ENCODE measurements at places on chromosomes 4 and X.

DNA sequence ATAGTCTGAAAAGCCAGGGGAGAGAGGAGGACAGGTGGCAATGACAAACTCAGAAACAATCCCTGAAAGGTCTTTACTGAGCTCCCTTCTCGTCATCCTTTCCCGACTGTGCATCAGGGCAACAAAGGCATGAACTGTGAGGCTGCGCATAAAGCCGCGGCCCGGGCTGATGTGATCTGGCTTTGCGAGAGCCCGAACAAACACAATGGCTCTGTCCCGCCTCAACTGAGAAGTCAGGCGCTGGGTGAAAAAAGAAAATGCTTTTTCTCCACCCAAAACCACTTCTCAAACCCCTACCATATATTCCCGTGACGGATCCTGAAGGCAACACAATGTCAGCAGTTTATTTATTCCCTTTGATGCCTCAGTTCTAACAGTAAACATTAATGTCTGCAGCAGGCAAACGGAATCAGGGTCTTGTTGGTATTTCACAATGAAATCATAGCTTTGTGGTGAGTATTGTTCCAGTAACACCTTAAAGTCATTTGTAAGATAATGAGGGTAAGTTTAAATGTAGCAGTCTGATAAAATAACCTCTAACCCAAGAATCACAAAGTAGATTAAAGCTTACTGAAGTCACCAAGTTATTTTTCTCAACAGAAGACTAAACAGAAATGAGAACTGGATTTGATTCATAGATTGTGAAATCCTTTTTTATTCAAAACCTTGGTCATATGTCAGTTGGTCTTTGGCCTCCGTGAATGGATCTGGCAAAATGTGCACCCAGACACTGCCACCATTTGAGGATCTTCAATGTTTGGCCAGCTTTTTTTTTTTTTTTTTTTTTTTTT is 67.4 kb downstream of the APBB2 start:
- no peak for DNase-seq

GRCh38 chr4:16722416-16722815 is 176.0 kb downstream of the LDB2 start:
- DNase-seq: no peak

- DNase-seq: no peak
Measured at GRCh38 chr4:77202491-77202890, 45.5 kb downstream of the CCNG2 start.

- no peak for DNase-seq
Measured at GRCh38 chrX:101208152-101208905, 11.3 kb upstream of the DRP2 start.

DNA sequence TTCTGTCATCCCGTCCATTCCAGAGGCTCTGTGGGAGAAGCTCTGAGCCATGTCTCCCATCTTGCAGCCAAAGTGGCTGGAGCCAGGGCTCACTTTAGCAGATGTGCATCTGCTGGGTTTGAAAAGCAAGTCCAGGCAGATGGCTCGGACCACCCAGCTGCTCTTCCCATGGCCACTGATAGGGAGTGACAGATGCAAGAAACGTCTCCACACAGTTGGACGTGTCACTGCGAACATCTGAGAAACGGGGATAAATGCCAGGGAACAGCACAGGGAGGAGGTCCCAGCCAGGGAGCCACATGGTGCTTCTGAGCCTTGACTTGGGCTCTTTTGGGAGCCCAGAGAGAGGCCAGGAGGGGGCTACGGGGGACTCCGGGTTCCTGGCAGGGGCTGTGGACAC is 242.3 kb downstream of the AFAP1 start:
- no peak for DNase-seq

DNA sequence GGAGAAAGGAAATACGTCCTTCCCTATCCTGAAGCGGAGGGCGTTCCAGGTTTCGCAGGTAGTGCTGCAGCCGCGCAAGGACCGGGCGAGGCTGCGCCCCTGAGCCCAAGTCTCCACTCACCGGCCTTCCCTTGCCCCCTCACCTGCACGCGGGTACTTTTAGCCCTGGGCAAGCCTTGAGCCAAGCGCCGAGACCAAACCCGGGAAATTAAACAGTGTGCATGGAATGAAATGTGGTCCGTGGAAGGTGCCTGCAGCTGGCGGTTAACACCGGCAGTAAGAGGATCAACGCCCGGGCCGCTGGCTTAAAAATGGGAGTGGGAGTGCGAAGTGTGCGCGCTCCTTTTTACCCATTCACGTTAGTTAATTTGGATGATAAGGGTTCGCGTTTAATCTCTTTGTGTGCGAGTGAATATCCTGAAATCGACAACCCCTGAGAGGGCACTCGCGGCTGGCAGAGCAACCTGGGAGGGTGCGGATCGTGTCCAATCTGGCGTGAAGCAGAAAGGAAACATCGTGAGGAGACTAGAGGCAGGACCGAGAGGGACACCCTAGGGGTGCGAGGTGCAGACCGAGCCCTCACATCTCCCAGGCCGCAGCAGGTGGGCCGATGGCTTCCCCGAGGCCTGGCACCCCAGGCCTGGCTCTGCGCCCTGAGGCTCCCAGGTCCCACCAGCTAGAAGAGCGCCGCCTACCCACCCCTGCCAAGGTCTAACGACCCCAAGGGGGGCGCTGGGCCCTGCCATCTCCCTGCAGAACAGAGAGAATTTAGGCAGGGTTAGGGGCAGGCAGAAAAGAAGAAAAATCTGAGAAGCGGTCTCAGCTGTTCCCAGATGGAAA is 2.0 kb upstream of the HELT start:
- DNase-seq: no peak

GRCh38 chr4:90715242-90715641 is 588.0 kb downstream of the CCSER1 start:
- DNase-seq: no peak

GRCh38 chr4:154033921-154034320 is 245.0 kb upstream of the SFRP2 start:
- no peak for DNase-seq

DNA sequence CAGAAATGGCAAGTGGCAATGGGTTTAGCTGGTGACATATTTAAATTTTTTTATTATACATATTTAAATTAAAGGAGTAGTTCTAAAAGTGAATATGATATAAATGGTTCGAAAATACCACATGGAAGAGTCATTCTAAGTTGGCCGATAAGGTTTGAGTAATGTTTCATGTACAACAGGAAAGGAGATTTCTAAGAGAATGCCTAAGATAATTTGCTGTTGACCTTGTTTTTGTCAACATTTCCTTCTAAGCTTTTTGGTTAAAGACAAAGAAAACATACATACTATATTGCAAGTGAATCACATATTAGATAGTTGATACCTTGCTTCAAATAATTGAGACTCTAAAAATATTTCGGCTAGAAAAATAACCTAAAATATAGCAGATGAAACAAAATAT is 526.6 kb upstream of the SLIT2 start:
- no peak for DNase-seq

DNA sequence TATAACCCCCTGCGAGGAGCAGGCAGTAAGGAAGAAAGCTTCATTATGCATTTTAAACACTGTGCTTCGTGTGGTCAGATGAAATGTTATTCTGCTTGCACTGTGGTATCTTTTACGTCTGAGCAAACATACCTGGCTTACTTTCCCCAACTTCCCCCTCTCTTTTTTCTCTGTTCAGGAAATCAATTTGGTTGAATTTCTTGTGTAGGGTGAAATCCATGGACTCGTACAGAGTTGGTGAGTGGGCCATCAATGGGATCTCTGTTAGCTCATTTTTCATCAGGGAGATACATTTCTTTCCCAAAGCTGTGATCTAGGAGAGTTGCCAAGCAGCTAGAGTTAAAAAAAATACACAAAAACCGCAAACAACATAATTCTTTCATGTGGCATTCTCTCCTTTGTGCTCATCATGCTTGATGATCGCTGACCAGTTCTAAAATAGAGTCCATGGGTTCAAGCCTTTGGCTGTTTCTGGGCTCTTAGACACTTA is 98.5 kb downstream of the FRAS1 start:
- no peak for DNase-seq

- no peak for DNase-seq
Measured at GRCh38 chrX:57678686-57679428, 1.2 kb downstream of the NLRP2B start.

DNA sequence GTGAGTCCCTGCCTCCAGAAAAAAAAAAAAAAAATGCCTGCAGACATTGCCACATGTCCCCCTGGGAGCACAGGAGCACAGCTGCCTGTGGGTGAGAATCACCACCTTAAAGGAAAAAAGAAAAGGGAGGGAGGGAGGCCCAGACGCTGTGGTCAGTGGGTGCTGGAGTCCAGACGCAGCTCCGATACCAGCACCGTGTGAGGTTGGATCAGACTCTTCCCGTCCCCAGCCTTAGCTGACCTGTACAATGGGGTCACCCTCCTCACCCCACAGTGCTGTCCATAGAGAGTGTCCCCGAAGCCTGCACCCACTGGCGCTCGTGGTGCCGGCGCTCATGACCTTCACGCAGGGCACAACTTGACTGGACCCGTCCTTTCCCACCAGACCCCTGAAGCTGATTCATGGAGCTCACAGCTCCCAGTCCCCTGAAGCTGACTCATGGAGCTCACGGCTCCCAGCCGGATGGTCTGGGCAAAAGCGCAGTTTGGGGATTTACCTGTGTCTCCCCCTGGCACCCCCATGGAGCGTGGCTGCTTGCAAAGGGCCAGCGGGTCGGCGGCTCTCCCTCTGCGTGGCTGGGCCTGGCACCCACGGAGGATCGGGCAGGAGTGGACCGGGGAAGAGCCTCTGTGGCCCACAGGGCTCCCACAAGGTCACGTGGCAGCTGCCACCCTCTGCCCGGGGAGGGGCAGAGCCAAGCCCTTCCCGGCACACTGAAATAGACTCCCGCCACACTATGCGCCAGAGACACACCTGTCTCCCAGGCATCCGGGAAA is 31.4 kb downstream of the ABLIM2 start:
- no peak for DNase-seq

- DNase-seq: peak; percentile 91
Measured at GRCh38 chrX:47619486-47620302, at the start of gene SYN1. Gene SYN1 (minus strand): TSS chrX:47619857. CDS start chrX:47619728, 129 bp downstream.

DNA sequence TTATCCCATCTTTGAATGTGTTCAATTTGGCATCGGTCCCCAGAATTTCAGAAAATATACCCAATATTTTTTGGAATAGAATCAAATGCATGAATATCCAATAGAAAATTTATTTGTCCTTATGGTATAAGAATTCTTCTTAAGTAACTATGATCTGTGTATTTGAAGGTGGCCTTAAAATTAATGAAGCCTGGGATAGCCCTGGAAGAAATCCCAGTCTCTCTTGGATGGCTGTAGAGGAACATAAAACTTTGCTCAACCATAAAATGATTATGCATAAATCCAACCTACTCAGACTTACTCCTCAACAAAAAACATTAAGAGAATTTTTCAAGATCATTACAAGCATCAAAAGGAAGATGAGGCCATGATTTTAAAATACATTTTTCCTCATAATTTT is 269.4 kb upstream of the SMIM31 start:
- DNase-seq: no peak

DNA sequence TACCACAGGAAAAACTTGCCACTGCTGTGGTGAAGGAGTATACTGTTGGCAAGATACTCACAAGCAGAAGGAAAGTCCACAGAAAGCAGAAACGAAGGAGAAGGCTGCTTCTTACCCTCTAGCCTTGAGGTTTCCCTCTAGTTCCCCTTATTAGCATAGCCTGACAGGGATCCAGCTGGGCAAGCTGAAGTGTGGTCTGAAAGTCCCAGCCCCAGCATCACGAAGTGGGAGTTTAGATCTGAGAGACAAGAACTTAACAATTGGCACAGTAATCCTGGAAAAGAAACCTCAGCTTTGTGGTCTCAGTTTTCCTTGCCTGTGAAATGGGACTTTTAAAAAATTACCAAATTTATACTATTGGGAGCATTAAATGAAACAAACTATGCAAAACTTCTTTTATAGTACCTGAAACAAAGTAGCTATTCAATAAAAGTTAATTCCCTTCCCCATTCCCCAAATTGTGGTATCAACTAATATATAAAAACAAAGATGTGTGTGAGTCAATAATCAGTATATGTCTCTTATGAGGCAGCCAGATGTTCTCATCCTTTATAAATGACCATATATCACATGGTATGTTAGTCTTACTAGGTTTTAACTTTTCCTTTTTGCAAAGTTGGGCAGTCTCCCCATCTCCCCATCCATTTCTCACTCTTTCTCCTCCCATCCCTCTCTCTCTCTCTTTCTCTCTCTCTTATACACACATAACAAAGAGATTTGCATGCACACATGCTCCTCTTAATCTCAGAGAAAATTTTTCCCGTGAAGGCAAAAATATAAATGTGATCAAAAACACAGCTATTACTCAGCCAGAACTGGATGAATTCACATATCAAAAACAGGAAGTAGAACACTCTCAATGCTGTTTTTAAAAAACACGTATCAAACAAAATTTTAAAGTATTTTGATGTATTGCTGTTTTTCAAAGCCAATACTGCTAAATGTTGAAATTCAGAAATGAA is 57.8 kb downstream of the SCFD2 start:
- DNase-seq: no peak

- no peak for DNase-seq
Measured at GRCh38 chr4:16155528-16156169, 70.6 kb downstream of the TAPT1 start.

DNA sequence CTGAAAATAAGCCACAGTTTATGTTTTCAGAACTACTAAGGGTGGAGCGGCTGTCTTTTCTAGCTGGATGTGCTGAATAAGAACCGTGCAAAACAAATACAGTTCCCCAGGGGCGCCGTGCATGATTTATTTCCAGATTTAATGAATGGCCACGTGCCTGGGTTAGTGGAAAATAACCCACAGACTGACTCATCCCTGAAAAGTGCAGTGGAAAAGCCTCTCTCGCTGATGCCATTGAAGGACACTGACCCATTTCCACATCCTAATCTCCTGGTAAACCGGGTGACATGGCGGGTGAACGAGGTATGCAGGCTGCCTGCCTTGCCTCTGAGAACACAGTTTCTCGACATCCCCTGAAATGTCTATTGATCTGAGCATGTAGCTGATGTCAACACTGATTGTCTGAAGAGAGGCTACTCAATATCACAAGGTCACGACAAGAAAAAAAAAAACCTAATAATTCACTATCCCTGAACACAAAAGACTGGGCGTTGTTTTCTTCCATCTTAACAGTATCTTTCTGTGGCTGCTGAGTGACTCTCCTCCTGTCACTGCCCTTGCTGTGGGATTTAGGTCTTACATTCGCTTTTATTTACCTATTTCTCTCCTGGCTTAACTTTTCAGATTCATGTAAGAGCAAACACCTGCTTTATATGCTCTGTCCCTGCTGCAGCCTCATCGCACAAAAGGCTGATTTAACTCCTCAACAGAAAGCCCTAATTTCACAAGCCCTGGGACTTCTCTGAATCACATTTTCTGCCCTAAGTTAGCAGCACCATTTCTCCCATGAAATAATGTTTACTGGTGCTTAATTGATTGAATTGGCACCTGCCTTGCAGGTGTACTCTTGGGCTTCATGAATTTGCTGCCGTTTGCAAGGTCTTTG is 76.9 kb upstream of the SCOC start:
- DNase-seq: no peak
